Naive thymus-derived CD4-positive, alpha-beta T cell (primary cell): ENCODE measurements at places on chromosomes 7 and 10. TPM values are rescaled to one million over a fixed set of nuclear protein-coding genes. Genes with fewer than 3 reads are reported as not detected.

DNA sequence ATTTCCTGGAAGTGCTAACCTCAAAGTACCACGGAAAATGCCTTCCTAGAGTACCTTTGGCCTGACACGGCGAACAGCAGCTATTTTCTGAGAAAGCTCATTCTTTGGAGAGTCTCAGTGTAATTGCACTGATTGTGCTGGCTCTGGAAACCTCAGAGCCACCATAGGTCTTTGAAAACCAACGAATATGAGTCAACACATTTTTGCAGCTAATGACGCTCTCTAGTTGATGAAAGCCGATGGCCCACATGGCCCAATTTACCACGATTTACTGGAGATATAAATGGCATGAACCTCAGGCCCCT lies 187.1 kb downstream of the ADARB2 start:
- no peak for DNase-seq

DNA sequence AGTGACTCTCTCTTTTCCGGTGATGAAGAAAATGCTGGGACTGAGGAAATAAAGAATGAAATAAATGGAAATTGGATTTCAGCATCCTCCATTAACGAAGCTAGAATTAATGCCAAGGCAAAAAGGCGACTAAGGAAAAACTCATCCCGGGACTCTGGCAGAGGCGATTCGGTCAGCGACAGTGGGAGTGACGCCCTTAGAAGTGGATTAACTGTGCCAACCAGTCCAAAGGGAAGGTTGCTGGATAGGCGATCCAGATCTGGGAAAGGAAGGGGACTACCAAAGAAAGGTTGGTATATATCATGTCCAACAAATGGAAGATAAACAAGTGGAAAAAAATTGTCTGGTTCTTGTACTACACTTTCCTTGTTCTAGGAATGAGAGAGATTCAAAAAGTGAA lies 9.5 kb downstream of the PDCD4 start:
- no peak for DNase-seq

GRCh38 chr7:1087952-1088920 lies at the start of gene GPER1:
GPER1 (plus strand) TSS chr7:1088113; CDS start chr7:1091729, 3,616 bp downstream.
- DNase-seq = no peak

GRCh38 chr10:123359539-123359938 lies 205.3 kb downstream of the BUB3 start:
- no peak for DNase-seq

GRCh38 chr7:27602766-27603165 lies 59.9 kb downstream of the HIBADH start:
- DNase-seq = no peak

DNA sequence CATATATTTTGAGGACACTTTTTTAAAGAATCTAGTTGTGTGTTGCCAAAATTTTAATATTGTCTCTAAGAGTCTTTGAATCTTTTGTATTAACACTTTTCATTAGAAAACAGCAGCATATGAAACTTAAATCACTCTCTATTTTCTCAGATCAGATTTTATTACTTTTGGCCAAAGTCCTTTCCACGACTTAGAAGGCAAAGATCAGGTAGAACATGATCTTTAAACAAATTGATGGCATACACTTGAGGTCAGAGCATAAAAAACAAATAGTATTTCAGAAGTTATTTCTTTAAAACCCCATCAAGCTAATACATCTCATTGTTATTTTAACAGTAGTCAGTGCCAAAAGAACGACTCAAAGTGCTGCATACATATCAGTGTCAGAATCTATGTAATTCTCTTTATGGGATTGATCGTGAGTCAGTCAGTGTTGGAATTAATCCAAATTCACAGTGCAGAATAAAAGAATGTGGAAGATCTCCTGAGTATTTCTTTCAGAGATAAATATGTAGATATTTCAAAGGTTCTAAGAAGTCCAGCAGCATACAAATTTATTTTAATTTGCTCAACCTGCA lies 9.6 kb upstream of the AGMO start:
- DNase-seq = no peak

GRCh38 chr10:94143261-94143660 lies 149.5 kb downstream of the PLCE1 start:
- DNase-seq = no peak

DNA sequence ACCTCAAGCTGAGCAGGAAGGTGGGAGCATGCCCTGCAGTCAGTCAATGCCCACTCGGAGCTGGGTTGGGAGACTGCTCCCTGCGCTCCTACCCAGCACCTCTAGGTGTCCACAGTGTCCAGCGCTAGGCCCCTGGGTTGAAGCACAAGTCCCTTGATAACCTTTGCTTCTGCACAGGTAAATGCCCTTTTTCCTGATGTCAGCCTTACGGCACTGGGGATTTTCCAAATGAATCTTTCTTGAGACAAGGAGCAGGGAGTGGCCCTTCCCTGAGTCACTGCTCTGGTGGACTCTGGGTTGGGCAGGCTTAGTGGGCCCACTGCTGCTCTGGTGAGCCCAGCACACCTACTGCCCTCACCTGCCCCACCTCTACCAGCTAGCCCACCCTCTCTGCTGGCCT lies 61.9 kb upstream of the OPN4 start:
- DNase-seq = no peak

The FAM25A gene
- total RNA-seq = not detected

The UPK3BL2 gene
- 65.4 TPM for total RNA-seq
